AG09309 (cell line): ENCODE measurements at places on chromosomes 1 and 21.

- DNase-seq: no peak
Measured at GRCh38 chr1:6546326-6546725, 8.0 kb downstream of the NOL9 start.

DNA sequence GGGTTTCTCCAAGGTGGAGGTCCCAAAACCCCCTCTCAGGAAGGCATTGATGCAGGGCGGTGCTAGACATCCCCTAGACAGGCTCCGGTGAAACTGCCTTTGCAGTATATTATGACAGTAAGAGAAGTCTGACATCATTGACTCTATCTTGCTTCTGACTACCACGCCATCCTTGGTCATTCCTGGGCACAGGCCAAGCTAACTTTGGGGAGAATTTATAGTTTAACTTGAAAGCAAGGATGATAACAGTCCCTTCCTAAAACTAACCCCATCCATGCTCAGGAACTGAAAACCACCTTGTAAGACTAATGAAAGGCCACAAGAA is 30.3 kb downstream of the RSPH1 start:
- no peak for DNase-seq

DNA sequence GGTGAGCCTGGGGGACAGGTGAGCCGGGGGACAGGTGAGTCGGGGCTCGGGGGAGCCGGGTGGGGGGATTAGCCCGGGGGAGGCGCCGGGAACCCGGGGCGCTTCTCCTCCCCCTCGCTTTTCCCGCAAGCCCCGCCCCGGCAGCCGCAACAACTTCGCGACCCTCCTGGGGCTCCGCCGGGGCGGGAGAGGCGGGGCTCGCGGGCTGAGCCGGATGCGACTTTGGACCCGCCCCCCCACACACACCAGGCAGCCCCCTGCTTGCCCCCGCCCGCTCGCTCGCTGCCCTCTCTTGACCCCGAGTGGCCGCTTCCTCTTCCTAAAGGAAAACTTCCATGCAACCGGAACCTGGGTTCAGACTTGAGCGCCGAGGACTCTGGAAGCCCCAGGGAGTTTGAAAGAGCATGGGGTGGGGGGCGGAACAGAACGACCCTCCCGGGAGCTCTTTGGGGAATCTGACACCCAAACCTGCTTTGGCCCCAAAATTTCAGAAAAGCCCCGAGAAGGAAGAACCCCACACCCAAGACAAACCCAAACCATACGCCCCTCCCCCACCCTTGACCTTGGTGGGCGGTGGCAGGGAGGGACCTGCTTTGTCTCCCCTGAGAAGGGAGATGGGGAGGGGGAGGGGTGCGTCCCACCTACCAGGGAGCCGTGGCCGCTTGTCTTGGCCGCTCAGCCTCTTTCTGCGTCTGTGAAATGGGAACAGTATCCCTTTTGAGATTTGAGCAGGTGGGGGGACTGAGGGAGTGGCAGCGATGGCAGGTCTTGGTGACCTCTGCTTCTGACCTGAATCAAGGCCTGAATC is 550 bp downstream of the ARHGEF16 start:
- DNase-seq: no peak

DNA sequence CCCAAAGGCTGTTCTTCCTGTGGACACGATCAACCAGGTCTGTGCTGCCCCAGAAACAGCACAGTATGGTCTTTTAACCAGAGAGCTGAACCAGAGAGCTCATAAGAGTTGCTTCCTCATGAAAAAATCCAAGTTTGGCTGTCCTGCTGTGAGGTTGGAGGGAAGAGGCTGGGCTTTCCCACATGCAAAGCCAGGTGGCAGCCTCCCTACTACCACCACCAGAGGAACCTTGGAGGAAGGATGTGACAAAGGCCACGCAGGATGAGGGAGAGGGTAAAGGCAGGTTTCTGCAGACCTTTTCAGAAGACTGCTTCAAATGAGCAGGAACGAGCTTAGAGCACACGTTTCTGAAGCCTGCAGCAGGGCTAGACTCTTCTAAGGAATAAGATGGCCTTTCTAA is 27.1 kb downstream of the FAM78B start:
- no peak for DNase-seq

GRCh38 chr1:2778220-2778592 is 23.3 kb downstream of the TTC34 start:
- no peak for DNase-seq

DNA sequence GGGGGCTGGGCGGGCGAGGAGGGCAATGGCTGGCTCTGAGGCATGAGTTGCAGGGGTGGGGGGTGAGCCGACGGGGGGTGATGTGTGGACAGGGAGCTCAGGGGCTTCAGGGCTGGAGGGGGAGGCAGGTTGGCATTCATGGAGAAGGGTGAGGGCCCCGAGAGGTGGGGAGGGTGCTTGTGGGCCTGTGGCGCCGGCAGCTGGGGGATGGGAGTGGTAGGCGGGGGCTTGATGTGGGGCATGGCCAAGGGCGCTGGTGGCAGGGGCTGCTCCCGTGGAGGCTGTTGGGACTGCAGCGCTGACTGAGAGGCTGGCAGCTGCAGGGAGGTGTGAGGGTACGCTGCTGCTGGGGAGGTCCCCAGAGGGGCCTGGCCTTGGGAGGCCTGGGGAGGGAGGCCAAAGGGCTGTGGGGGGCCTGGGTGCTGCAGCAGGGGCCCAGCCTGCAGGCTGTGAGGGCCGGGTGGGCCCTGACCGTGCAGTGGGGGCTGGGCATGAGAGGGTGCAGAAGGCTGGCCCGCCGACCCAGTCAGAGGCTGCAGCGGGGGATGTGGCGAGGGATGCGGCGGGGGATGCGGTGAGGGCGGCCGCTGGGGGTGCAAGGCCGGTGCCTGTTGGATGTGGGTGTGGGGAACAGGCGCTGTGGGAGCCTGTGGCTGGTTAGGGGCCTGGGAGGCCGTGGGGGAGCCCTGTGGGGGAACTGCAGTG is 42.7 kb downstream of the SLC45A1 start:
- no peak for DNase-seq

DNA sequence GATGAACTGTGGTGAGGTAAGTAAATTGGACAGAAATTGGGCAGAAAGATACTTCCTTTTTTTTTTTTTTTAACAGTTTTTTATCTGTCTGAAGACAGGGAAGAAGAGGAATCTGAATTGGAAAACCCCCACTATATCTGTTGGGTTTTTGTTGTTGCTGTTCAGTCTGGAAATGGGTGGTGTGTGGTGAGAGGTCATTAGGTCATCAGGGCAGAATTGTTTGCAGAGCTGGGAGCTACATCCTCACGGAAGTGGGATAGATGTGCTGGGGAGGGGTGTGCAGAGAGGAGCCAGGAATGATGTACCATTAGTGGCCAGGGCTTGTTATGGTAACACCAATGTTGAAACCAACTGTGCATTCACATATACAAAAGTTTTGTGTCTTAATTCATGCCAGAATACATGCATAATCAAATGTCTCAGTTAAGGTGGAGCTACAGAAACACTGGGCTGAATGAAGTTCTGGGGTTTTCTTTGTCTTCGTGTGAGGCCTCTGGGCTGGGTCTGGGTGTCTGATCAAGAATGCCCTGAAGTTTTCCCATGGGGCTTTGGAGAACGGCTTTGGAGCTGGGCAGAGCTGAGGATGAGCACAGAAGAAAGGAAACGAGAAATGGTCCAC is 12.4 kb downstream of the USP25 start:
- DNase-seq: no peak

DNA sequence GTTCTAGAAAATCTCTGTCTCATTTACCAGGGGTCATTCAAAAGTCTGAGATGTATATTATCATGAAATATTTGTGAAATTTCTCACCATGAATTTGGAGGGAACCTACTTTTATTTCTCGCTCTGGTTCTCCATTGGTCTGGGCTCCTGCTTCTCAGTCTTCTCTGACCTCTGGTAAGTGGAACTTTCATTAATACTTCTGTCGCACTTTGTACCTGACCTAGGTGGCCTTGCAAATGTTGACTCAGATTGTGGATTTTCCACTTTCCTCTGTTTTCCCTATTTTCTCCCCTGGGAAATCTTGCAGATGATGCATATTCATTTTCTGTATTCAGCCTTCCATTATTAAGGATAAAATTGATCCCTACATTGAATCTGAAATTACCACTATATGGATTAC is 53.2 kb downstream of the LRIG2 start:
- no peak for DNase-seq

GRCh38 chr1:230827801-230828200 is 40.5 kb downstream of the C1orf198 start:
- DNase-seq: no peak

DNA sequence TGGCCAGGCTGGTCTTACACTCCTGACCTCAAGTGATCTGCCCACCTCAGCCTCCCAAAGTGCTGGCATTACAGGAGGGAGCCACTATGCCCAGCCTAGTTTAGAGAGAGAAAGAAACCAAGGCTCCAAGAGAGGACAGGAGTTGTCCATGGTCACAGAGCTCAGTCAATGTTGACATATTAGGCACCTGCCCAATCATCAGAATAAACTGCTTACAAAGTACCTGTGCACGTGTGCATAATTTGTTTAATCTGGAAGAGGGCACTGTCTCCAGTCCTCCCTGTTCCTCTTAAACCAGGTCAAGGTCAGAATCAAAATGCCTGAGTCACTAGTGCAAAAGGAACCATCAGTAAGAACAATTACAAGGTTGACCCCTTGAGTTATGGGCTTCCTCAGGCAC is 20.3 kb upstream of the MPZL1 start:
- no peak for DNase-seq
